ENCODE measurements at places on chromosomes 7 and 10.

- no peak for DNase-seq
These were observed 268.2 kb downstream of the PTEN start for GRCh38 chr10:88131511-88132139.

GRCh38 chr10:124696446-124697392 lies 47.5 kb downstream of the FAM53B start:
- peak; percentile 42 for DNase-seq

DNA sequence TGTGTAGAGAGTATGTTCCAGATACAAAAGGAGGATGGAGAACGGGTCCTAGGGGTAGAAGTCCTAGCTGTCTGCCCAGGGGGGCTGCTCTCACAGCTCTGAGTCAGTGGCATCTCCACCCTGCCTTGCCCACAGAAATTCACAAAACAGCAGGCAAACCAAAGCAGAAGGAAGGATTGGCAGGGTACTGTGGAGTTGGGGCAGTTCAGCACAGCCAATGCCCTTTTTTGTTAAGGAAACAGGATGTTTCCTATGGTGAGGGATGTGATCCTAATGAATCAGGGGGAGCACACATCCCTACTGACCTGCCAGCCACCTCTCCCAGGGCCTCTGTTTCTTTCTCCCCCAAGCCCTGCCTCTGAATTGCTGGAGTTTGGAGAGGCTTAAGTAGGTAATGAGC lies 457.6 kb downstream of the PLXNA4 start:
- no peak for DNase-seq

DNA sequence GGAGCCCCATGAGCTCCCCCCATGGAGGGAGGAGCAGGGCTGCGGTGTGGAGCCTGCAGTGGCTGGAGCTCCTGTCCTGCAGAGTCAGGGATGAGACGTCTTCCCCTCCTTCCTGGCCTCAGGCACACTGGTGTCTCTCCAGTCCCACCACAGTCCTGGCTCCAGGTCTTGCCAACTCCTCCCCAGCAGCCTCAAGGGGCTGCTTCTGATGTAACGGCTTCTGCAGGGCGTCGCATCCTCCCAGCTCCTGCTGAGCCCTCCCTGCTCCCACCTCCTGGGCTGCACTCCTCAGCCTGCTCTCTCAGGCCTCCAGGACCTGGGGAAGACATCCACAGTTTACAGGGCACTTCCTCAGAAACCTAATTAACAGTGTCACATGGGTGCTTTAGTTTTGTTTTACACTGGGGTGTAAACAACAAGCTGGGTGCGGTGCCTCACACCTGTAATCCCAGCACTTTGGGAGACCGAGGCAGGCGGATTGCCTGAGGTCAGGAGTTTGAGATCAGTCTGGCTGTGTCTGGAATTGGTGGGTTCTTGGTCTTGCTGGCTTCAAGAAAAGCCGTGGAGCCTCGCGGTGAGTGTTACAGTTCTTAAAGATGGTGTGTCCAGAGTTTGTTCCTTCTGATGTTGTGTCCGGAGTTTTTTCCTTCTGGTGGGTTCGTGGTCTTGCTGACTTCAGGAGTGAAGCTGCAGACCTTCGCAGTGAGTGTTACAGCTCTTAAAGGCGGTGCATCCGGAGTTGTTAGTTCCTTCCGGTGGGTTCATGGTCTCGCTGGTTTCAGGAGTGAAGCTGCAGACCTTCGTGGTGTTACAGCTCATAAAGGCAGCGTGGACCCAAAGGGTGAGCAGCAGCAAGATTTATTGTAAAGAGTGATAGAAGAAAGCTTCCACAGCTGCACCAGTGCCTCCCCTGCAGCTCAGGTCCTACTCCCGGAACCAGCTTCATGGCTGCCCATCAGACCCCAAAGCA lies 95.0 kb downstream of the PAXIP1 start:
- no peak for DNase-seq

DNA sequence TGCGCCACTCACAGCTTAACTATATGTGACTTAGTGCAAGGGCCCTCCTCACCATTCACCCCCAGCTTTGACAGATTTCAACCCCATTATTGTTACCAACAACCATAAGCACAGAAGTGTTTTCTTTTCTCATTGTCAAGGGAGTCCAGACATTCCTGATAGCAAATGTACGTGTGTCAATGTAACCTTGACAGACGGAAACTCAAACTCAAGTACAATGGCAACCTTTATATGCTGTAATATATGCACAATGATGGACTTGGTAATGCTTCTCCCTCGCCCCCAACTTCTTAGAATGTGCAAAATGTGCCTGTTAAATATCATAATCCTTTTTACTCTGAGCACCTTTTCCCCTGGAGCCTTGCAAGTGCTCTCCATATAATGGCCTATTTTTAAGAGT lies 34.7 kb downstream of the CYCS start:
- DNase-seq, result no peak

DNA sequence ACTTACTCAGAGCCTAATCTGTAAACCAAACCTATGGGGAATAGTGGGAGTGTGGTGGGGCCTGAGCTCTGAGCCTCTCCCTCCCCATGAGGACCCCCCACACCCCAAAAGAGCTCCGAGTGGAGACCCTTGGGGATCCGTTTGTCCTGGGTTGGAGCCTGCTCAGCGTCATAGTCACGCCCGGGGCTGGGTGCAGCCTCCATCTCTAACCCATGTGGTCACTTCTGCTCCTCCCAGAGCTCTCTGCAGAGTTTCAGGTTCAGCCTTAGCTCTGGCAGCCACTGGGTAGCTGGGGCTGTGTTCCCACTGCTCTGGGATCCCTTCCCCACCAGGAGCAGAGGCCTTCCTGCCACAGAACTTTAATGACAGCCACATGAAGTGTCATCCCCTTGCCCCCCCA lies 25.9 kb downstream of the PFKFB3 start:
- DNase-seq, result no peak

GRCh38 chr7:25852939-25853271 lies 299.1 kb upstream of the NFE2L3 start:
- no peak for DNase-seq

DNA sequence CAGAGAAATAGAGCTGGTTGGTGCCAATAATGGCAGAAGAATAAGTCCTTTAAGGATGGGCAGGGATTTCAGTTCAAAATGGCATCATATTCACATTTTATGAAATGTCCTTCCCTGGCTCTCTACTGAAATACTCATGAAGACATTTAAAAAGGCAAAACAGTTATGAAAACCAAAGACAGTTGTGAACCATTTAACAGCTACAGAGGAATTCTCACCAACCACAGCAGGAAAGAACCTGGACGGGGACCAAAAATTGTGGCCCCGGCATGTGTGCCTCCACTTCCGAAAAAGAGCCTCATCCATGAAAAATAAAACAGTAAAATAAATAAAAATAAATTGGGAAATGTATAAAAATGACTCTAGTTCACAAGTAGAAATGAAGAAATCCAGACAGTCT lies 539.5 kb downstream of the SUGCT start:
- DNase-seq, result no peak

- DNase-seq, result no peak
These were observed 769.3 kb downstream of the SORCS1 start for GRCh38 chr10:106395041-106395749.

DNA sequence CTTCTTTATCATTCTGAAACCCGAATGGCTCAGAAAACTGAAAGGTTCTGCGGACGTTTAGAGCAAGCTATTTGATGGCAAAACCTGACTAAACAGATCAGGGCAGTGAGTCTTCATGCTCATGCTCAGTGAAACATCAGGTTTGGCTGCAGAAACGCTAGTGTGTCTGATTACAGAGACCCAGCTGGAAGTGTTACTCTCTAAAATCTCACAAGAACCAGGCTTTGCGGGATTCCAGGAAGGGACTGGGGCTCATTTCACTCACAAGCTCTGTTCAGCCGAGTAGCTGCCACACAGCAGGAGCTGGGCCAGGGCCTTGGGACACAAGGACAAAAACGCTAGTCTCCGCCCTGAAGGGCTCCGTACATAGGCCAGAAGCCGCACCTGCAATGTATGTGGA lies 2.9 kb downstream of the PITRM1 start:
- no peak for DNase-seq

GRCh38 chr7:27138985-27139333 lies 4.5 kb downstream of the HOXA5 start:
- DNase-seq, result no peak

All from inflammatory macrophage treated with lipopolysaccharide for 4 hours (primary cell).